ENCODE measurements at places on chromosomes 3 and 15.

DNA sequence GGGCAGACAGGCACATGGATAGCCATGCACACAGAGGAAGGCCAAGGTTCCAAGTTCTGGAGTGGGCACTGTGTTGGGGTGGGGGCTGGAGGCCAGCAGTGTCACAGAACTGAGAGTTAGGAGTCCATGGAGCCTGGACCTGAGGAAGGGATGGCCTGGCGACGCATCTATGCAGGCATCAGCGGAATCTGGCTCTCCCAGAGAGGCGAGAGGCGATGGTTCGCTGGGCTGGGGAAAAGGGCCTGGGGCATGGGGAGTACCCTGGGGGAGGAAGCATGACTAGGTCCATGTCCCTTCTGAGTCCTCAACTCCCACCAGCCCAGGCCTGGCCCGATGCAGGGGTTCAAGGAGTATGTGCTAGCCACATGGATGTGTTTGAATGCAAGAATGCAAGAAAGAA lies 192.8 kb upstream of the LINGO1 start:
- DNase-seq, result no peak

DNA sequence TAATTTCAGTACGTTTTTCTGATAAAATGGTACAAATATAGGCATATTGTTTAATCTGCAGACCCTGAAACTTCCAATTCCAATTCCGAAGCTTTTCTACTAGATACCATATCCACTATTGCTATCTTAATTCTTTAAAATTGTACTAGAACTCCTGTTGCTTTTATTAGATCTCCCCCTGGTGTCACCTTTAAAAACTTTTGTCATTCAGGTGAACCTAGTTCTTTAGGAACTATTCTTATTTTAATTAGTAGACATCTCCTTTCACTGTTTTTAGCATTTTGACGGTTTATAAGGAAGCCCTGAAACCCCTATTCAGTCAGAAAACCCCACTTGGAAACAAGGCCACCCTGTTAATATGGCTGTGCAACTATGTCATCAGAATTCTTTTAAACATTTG lies 22.3 kb downstream of the C2CD4B start:
- no peak for DNase-seq

DNA sequence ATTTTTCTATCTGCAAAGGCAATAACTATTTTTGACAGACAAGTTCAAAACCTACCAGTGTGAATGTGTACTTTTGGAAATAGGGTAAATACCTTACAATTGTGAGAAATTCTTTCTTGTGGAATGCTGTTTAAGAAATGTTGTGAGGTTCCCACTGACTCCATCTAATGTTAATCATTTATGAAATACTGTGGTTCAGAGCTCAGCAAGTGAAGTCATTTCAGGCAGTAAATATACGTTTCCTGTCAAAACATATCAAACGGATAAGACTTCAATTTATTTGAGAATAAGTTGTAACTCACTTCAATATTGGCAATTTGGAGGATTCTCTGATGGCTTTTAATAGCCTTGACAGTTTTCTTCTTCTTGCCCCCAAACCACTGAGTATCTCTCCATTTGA lies 16.4 kb downstream of the TAFA4 start:
- no peak for DNase-seq

GRCh38 chr3:133983576-133984560 lies 45.9 kb downstream of the SLCO2A1 start:
- DNase-seq, result no peak

GRCh38 chr3:144463911-144464310 lies 492.3 kb downstream of the DIPK2A start:
- DNase-seq, result no peak

DNA sequence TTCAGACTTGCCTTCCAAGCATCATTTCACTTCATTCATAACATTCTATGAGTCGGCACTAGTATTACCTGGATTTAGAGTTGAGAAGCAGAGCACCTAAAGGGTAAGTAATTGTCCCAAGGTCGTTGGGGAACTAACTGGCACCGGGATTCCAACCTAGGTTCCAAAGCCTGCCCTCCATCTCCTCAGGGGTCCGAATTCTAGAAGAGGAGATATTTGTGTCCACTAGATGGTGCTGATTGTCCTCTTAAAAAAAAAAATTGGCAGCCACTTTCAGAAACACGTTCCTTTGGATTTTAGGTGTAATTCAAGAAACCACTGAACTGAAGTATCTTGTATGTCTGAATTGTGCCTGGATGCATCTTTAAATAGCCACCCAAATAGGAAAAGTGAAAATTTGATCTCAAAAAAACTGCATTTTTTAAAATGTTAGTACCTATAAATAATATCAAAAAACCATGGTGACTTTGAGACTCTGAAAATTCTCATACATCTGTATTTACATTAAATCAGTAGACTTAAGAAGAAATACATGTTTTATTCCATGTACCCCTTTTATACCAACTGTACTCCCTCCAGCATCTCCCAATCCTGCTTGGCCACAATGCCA lies 3.9 kb upstream of the FSIP1 start:
- DNase-seq, result peak; percentile 74

- DNase-seq, result no peak
These were observed 71.1 kb upstream of the RAP2B start for GRCh38 chr3:153090973-153091372.

DNA sequence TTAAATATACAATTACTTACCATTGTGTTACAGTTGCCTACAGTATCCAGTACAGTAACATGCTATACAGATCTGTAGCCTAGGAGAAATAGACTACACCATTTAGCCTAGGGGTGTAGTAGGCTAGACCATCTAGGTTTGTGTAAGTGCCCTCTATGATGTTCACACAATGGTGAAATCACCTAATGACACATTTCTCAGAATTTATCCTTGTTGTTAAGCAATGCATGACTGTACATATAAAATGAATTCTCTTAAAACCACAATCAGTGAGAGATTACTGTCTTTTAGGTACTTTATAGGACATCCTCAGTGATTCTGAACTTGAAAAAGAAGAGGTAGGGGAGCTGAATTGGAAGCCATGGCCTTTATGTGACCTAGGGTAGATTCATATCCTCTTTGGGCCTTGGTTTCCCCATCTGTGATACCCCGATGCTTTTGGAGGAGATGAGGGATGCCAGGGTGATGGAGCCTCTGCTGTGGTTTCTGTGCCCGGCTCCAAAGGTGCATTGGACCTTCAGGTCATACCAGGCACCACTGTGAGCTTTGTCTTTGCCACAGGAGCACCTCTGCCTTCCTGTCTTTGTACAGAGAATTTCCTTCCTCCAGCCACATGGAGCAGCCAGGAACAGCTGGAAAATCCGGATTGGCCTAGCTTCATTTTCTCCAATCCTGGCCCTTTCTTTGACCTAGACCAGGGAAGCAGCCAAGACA lies 51.9 kb upstream of the FLNB start:
- DNase-seq, result peak; percentile 95

DNA sequence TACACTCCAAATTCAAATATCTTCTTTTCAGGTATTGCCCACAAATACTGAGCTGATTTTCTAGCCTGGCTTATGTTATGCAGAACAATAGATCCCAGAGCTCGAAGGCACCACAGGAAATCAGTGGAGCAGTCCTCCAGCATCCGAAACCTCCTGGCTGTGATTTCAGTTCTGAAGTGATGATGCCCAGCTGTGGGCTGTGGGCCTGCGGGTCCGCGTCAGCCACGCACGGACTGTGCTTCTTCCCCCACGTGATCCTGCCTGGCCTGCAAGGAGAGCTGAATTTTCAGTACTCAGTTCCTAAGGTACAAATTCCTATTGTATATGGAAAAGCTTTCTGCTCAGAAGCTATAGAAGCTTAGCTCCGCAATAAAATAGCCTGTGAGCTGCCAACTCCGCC lies 96.2 kb downstream of the OCA2 start:
- DNase-seq, result no peak

DNA sequence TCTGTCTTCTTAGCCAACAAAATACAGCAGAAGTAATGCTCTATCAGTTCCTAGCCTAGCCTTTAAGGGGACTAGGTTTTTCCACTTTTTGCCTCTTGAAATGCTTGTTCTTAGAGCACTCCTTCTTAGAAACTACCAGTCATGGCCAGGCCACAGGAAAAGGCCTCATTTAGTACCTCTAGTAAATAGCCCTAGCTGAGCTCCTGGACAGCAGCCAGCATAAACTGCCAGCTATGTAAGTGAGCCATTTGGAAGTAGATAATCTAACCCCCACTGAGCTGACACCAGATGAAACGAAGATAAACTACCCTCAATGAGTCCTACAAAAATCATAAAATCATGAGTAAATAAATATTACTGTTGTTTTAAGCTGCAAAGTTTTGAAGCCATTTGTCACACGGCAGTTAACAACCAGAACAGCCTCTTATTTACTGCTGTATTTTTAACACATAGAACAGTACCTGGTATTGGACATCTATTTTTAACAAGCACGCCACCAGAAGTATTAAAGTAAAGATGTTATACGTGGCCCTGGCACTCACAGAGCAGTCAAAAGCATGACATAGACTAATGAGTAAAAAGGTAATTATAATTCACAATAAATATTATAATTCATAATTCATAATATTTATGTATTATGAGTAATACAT lies 12.0 kb downstream of the TBC1D5 start:
- DNase-seq, result no peak

GRCh38 chr3:168168743-168169142 lies 73.0 kb upstream of the GOLIM4 start:
- no peak for DNase-seq

DNA sequence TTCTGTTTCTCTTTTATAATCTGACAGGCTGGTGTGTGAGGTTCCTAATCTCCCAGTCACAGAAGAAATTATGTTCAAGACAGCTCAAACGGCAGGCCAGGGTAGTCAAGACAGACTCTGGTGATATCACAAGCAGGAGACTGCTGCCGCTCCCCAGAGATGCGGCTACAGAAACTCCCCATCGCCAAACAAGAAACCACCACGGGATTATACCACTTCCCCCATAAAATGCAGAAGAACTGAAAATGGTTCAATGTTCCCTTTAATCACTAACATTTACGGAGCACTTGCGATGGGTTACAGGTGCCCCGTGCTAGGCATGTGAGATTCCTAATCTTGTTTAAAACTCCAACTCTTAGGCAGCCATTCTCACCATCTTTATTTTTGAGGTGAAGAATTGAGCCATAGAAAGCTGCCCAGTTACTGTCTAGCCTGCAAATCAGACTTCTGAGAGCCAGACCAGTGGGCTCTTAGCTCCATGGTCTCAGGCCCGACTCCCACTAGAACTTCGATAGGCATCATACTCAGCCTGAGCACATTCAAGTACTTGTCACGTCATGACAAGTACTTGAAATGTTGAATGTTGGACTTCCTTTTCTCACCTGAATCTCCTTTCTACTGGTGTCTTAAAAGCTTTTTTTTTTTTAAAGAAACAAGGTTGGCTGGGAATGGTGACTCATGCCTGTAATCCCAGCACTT lies 58.4 kb downstream of the TBC1D2B start:
- DNase-seq, result no peak

DNA sequence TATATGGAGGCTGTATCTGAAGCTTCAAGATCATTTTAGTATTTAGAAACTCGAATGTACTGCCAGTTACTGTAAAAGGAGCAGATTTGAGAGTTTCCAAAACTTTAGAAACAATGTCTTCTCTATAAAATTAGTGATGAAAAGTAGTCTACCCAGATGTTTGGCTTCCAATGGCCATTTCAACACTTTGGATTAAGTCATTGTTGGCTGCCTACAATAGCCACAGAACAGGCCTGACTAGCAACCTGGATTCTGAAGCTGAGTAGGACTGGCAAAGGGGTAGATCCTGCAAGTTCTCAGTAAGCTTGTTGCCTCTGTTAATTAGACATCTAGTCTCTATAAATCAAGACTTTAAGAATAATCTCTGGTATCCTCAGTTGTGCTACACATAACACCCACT lies 239.0 kb upstream of the KCNMB2 start:
- DNase-seq, result peak; percentile 86

GRCh38 chr3:153233986-153234385 lies 72.0 kb downstream of the RAP2B start:
- DNase-seq, result no peak

- peak; percentile 31 for DNase-seq
These were observed 2.6 kb downstream of the ATP8B4 start for GRCh38 chr15:50116477-50116876.

DNA sequence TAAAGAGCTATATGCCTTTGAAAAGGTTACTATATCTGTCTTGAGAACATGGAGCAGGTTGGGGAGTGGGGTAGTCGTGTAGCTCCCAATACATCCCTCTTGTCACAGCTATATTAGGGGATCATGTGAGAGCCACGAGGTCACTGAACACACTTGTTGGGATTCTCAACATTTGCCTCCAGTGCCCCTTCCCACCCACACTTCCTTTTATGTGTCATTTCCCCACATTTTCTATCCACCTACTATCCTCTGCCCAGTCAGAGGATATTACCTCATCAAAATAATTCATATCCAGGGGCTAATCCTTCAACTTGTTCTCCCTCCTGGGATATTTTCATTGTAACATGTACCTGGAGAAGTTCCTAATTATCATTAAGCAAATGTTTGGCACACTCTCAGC lies 85.0 kb downstream of the CYP19A1 start:
- DNase-seq, result no peak
